ENCODE measurements at places on chromosomes 2 and 18. TPM values are rescaled to one million over a fixed set of nuclear protein-coding genes. Genes with fewer than 3 reads are reported as not detected.

OSBPL6 gene
- 2.3 TPM for total RNA-seq

IL36B gene
- not detected for total RNA-seq

RAB6D gene
- 0.10 TPM for total RNA-seq

DNA sequence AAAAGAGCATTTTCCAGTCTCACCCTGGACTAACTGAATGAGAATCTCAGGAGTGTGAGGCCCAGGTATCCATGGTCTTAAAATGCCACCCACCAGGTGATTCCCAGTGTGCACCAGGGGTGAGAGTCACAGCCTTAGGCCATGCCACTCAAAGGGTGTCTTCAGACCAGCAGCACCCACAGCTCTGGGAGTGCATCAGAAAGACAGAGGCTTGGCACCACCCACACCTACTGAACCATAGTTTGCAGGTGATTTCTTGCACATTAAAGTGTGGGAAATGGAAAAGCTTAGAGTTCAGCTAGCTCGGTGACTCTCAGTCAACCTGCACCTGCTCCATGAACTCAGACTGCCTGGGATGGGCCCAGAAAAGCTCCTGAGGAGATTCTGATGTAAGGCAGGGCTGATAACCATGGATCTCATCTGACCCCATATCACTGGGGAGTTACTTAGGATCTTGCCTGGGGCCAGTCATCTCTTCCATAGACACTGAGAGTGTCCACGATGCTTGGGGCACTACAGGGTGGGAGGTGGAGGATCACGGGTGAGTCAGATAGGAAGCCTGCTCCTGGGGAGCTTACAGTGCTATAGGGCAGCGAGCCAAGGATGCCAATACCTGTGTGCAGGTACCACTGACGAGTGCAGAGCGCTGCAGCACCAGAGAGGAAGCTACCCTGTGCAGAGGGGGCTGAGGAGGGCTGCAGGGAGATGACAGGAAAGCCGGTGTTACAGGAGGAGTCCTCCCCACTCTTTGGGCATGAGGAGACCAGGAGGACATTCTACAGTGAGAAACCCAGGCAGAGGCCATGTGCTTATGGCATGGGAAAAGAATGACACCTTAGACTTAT, 4.6 kb downstream of the IL37 start:
- DNase-seq: no peak

- peak; percentile 55 for DNase-seq
These were observed 1.5 kb downstream of the KLF7 start for GRCh38 chr2:207164006-207164831.

DNA sequence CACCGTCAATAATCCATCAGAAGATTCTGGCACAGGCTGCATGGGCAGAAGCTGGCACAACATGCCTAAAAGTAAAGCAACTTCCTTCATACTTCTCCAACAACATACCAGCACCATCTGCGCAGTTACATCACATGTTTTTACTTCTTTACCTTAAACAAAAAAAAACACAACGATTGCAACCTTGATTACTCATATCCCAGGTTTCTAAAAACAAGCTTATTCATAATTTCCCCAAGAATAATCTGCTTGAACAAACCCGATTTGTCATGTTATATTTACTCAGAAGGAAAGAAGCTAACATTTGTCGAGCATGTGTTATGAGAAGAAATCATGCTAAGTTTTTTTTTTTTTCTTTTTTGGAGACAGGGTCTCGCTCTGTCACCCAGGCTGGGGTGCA, 54.7 kb downstream of the THADA start:
- no peak for DNase-seq

GRCh38 chr2:234204480-234204879, 154.0 kb downstream of the SPP2 start:
- DNase-seq: peak; percentile 82
